ENCODE measurements at places on chromosomes 5 and 9.
A peak's percentile ranks its signal among the peaks of the same experiment; 100 is the strongest.

GRCh38 chr5:143108498-143109128 lies 294.9 kb downstream of the NR3C1 start:
- DNase-seq = peak; percentile 59

DNA sequence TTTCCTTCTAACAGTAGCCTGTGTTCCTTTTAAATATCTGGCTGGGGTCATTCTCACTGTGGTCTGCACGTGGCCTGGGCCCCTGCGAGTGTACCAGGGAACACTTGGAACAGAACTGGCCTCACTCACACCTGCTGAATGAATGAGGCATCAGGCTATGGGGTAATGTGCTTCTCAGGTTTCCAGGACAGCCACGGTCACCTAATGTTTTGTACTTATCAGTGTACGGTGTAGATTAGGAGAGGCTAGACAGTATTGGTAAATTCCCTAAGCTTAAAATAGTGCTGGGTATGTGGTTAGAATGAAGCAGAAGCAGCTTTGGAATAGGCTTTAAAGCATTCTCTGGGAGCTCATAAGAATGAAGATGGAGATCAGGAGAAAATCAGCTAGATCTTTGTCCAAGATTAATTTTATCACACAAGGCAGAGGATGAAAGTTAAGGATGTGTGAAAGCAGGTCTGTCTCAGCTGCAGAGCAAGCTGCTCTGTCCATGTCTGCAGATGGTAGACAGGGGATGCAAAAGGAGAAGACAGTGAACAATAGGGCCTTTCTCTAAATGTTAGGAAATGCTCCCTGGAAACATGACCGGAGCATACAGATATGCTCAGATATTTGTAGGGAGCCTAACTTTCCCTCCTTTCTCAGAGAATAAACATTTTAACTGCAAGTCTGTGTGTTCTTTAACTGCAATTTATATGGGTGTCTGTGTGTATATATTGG lies 267.5 kb downstream of the NR3C1 start:
- no peak for DNase-seq

- DNase-seq = no peak
Observed at GRCh38 chr5:128169401-128170017, 85.9 kb downstream of the SLC12A2 start.

DNA sequence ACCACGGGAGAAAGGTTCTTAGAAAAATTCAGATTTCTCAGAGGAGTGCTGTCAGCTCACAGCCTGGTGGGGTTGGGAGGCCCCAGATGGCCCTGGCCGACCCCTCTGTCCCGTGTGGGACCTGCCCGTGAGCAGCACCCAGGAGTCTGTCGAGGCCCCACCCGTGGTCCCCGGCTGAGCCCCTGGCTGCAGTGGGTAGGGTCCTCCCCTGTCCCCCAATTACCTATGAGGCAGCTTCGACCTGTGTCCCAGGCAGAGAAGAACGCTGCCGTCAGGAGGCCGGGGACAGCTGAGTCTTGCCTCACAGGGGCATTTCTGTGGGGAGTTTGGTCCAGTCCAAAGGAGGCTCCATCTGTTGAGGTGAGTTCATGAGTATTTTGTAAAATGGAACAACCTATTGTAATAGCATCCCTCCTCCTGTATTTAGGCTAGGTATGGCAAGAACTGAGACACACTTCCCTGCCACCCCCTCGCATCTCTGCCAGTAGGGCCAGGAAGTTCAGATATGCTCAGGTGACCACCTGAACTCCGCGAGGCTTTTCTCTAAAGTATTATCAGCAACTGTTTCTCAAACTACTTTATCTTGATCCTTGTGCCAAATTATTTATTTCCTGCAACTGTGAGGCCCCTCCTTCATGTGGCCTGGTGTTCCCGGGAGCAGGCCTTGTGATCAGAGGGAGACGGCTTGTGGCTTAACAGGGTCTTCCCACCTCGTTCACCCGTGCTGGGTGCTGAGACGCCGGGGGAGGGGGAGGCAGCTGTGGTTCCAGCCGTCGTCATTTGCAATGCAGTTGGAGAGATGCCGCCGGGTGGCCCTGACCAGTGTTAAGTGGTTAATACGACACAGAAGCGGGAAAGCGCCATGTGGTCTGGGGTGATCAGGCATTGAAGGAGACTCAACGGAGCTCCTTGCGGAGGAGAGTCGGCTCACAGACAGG lies 1.7 kb downstream of the AHRR start:
- peak; percentile 67 for DNase-seq

DNA sequence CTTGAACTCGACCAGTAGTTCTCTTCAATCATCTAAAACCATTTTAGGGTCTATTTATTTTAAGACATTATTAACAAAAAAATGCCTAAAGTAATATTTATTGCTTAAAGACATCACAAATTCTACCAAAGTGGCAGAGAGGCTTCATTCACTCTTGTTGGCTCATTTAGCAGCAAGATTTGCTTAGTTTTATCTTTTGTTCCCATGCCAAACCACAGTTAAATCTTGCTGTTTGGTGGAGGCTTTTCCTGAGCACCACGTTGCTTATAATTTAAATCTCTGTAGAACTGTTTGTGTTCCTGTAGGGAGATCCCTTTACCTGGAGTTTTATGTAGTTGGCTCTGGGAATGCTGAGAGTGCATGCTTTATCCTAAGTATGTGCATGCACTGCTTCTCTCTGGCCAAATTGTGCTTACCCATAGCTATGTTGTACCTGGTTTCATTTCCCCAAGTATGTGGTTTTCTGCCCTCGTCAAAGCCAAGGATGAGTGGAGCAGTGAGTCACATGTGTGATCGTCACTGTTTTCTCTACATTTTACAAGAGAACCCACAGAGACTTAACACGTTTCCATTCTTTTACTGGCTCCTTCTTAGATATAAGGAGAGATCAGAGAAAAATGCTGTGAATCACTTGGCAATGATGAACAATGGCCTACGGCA lies 42.1 kb upstream of the MAST4 start:
- no peak for DNase-seq

DNA sequence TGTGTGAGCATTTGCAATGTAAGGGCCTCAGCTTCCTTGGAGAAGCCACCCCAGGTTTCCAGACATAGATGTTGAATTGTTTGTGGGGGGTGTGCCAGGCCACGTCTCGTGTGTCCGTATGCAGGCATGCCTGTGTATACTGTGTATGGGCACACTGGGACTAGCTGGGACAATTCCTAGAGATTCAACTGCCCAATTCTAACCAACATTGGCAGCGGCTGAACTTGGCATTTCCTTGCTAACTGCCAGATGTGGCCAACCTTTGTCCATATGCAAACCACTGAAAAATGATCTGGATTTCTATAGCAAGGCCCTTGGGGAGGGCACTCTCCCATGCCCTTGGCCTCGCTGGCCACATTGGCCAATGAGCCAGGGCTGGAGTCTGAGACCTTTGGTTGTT lies 50.3 kb downstream of the SAR1B start:
- DNase-seq = no peak

GRCh38 chr5:128274441-128274840 lies 190.9 kb downstream of the SLC12A2 start:
- DNase-seq = no peak

GRCh38 chr9:2208991-2209390 lies 193.8 kb downstream of the SMARCA2 start:
- peak; percentile 12 for DNase-seq

DNA sequence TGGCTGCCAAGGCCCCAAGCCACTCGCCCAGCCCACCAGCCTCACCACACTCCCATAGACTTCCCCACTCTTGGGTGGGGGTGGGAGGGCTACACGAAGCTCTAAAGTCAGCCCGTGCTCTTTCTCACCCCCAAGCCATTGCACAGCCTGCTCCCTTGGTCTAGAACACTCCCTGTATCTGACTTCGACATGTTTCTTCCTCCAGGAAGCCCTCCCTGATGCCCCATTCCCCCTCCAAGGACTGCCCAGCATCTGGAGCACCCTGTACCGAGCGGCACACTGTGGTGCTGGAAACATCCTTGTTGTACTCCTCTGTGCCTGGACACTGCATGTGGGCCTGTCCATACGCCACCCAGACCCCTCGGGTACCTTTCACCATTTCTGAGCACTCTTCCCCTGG lies 49.4 kb upstream of the KCNMB1 start:
- no peak for DNase-seq

DNA sequence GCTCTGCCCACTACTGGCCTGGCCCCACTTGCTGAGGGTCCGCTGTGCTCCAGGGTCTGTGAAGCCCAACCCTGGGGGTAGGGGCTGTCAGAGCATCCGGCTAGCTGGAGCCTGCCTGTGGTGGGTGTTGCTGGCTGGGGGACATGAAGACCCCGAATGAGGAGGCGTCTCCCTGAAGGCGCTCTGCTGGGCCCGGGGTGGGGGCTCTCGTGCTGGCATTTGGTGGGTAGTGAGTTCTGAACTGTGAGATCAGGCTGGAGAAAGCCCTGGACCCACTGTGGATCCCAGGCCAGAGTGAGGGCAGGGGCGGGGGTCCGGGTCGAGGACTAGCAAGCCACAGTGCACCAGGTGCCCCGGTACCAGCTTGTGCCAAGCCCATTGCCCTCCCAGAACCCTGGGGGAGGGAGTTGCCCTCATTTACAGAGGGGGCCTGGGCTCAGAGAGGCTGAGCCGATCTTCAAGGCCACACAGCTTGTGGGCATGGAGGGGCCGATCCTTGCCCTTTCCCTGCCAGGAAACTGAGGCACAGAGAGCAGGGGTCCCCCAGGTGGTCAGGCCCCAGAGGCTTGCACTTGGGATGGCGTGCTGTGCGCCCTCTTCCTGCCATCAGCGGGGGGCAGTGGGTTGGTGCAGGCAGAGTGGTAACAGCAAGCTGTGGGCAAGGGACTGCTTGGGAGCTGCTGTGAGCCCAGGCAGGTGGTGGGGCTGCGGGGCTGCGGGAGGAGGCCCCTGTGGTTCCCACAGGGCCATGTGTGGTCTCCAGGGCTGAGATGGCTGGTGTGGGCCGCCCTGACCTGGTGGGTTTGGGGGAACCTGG lies 15.9 kb downstream of the RXRA start:
- DNase-seq = no peak

DNA sequence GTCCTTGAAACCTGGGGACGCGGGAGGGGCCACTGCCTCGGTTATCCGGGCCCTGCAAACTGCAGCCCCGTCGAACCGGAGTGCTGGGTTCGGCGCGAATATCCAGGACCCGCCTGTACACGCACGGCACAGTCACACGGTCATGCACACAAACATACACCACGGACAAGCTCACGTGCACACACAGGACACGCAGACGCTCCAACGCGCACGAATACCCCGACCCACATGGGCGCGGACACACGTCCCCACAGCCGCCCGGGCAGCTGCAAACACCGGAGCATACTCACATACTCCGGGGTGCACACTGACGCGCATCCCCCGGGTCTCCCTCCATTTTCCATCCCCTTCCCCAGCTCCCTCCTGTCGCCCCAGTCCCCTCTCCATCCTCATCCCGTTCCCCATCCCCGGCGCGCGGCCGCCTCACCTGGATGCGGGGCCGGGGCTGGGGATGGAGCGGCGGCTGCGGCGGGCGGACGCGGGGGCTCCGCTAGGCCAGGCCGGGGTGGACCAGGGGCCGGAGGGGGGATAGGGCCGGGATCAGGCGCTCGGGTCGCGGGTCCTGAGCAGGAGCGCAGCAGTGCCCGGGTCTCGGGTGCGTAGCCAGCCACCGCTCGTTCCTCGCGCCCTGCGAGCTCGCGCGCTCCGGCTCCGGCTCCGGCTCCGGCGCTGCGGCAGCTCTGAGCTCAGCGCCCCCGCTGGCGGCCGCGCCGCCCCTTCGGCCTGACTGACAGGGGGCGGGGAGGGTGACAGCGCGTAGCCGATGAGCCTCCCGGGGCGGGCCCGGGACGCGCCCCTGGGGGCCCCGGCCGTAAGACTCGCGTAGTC lies at the start of the genes EIF4E1B and SNCB:
TSS of gene EIF4E1B (plus strand) at position 823 of the 828 bp plus-strand sequence. CDS start 12,113 bp downstream, outside the sequence.
TSS of gene SNCB (minus strand) at position 682 of the 828 bp plus-strand sequence. CDS start 880 bp downstream, outside the sequence.
- DNase-seq = no peak

DNA sequence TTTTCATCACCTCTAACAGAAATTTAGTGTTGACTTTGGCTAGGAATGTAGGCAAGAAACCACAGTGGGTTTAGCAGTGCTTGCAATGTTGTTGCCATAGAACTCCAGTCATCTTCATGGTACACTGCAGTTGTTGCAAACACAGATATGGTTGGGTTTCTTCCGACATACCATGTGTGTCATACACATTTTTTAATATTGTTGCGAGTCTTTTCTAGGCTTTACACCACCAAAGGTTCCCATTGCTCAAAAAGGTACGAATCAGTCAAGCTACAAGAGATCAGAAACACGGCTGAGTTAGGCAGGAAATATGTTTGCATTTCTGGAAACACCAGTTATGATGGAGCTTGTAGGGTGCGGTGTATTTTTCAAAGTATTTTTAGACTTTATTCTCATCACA lies 172.4 kb downstream of the SYK start:
- DNase-seq = no peak

DNA sequence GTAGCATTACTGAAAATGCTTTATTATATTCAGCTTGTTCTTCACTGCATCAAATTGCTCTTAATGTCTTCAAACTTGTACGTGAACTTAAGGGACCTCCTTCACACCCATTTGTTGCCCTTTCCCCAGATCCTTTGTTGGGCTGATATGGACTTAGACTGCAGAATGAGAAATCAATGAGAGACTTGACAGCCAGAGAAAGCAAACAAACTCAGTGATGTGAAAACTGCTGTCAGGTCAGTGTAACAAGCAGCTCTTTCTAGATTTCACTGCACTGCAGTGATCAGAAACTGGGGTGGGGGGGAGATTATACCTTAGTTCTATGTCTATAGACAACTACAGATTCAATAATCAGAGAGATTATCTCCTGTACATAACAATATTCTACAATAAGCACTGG lies 491.0 kb upstream of the DAP start:
- DNase-seq = no peak

DNA sequence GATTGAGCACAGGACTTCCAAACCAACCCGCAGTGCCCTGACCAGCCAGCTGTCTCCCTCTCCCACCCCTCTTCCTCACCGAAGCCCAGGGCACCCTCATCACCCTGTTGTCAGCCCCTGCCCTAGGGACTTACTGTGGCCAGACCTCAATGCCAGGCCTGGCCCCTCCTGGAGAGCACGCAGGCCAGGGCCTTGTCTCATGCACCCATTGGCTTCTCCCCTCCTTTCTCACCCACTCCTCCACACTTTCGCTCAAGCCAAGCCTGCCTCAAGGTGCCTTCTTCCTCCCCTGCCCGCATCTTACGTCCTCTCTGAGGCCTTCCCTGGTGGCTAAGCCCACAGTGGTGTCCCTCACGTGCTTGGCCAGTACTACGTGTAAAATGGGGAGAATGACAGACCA lies 33.3 kb upstream of the N4BP3 start:
- DNase-seq = no peak

DNA sequence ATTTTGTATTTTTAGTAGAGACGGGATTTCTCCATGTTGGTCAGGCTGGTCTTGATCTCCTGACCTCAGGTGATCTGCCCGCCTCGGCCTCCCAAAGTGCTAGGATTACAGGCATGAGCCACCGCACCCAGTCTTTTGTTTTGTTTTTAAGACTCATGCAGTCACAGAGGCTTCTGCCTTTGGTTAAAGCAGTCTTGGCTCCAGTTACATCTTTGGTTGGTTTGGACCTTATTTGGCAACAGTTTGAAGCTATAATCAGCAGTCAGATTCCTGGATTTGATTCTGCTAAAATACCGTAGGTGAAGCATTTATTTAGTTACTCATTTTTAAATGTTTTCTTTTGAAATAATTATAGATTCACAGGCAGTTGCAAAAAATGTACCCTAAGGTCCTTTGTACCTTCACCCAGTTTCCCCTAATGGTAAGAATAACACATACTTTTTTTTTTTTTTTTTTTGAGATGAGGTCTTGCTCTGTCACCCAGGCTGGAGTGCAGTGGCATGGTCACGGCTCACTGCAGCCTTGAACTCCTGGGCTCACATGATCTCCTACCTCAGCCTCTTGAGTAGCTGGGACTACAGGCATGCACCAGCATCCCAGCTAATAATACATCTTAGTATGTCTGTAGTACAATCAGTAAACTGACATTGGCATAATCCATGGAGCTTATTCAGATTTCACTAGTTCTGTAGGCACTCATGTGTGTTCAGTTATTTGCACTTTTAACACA lies 15.7 kb downstream of the USP20 start:
- DNase-seq = no peak

GRCh38 chr9:31314241-31314640 lies 1070.2 kb upstream of the ACO1 start:
- DNase-seq = no peak
